ENCODE measurements at places on chromosomes 16 and 17. TPM values are rescaled to one million over a fixed set of nuclear protein-coding genes. Genes with fewer than 3 reads are reported as not detected.

KCNJ12 gene
- total RNA-seq: 2.4 TPM

PALB2 gene
- total RNA-seq: 11.3 TPM

GRCh38 chr16:89018282-89019158 is 41.5 kb upstream of the CBFA2T3 start:
- no peak for DNase-seq

DNA sequence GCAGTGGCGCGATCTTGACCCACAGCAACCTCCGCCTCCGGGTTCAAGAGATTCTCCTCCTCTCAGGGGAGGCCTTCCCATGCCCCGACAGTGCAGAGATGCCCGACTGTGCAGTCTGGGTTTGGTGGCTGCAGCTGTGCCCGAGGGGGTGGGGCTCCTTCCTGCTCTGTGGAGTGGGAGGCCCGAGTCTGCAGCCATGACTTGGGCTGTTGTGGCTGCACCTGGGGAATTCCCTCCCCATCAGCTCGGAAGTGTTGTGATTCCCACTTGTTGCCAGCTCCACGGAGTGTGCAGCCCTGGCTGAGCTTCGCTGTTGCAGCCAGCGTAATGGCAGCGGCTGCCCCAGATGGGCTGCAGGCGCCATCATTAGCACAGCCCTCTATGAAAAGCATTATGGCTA is 66.4 kb upstream of the SMIM36 start:
- no peak for DNase-seq

DNA sequence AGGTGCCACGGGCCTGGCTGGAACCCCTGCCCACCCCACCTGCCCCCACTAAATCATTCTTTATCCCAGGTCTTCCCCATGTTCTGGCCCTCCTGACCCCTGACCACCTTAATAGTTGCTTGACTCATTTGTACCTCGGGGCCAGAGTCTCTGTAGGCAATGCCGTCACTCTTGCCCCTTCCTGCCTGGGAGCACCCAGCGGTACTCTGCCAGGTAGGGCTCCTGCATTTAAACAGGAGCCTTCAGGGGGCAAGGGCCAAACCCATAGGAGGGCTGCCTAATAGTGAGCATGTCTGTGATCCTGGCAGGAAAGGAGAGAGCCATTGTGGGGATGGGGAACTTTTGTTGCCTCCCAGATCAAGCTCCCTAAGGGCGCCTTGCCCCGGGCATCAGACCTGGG is 8.8 kb upstream of the ITGA3 start:
- DNase-seq: no peak

DNA sequence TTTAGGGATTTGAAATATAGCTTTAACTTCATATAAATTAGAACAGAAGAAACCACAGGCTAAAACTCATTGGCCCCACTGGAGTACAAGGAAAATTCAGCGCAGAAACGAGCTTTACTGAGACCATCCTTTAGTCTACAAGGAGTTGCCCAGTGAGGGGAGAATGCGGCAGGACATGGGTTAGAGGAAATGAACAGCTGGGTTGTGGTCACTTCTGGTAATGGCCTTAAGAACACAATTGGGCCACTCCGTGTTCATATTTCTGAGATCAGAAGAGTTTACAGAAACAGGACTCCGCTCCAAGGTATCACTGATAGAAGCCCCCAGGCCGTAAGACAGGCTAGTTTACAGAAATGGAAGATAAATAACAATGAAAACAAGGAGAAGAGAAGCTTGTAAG is 188.3 kb downstream of the ZFHX3 start:
- DNase-seq: no peak

DNA sequence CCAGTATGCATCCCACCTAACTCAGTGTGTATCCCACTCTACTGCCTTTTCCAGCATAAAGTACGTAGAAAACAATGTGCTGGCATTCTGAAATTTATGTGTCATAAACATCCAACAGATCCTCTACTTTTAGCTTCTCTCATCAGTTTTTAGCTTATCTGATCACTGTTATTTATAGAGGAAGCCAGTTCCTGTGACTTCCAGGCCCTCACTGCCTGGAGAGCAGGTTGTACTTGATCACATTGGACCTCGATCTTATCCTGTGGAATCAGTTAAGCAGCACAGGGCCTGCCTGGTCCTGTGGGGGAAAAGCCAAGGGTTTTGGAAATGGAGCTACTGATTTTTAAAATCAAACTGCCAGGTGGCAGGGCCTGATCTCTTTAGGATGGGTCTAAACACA is 30.8 kb downstream of the PRSS54 start:
- DNase-seq: no peak

GRCh38 chr16:4870138-4870671 is 22.9 kb downstream of the UBN1 start:
- DNase-seq: peak; percentile 29

GRCh38 chr16:8972843-8973586 is 9.3 kb upstream of the USP7 start:
- DNase-seq: no peak
